ENCODE measurements at places on chromosomes 2 and 18.

DNA sequence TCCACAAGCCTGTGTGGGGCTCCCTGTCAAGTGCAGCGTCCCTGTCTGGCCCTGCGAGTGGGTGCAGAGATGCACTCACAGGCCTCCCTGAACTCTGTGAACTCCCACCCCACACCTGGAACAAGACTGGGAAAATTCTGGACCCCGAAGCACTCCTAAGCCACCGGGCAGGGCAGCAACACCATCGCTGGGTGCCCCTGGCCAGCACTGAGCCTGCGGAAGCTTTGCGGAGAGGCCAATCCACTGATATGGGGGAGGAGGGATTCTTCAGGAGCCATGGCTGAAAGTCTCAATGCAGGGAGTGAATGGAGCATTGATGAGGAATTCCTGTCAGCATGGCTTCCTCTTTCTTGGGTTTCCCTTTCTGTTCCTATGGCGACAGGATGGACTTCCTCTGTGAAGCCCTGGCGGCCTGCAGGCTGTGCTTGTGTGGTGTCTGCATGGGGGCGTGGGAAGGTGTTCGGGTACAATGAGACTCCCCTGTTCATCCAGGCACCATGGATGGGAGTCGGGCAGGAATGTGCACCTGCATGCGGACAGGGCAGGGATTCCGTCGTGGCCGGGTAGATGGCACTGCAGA lies 15.1 kb downstream of the TRIB2 start:
- peak; percentile 62 for DNase-seq

DNA sequence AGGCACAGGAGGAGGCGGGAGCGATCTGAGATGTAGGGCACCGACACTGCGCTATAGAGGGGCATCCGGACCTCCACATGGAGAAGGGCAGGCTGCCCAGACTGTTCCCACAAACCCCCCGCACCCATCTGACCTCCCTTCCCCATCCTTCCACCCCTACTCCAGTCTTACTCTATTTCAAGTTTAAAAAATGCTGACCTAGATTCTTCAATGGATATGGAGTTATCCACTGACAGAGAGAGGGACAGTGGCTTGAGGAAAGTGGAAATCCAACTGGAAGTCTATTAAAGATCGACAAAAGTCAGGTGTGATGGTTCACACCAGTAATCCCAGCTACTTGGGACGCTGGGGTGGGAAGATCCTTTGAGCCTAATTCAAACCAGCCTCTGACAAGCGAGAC lies 5.1 kb upstream of the DGUOK start:
- no peak for DNase-seq

- no peak for DNase-seq
Observed at GRCh38 chr2:11100130-11100529, 55.1 kb upstream of the SLC66A3 start.

- no peak for DNase-seq
Observed at GRCh38 chr18:8750954-8751415, 45.6 kb downstream of the MTCL1 start.

- no peak for DNase-seq
Observed at GRCh38 chr2:109258376-109258775, 129.4 kb downstream of the SH3RF3 start.

DNA sequence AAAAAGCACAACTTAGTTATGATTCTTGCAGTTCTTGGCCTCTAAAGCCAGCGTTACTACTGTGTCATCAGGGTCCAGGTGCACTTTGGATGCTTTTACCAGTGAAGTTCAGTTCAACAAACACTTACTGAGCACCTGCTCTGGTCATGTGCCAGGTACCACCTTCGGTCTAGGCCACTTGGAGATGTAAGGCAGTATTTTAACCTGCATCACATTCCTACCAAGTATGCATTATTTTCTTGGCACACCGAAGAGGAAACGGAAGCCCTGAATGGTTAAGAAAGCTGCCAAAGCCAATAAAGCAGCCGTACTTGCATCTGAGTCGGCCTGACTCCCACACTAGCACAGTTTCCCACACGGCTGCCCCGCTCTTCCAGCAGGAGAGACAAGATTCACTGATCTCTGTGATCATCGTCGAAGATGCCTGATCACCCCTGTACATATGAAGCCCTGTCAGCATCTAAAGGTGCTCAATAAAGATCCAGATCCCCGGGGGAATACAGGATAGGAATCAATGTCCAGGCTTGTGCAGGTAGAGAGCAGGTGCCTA lies 427.1 kb downstream of the EIPR1 start:
- DNase-seq = no peak

DNA sequence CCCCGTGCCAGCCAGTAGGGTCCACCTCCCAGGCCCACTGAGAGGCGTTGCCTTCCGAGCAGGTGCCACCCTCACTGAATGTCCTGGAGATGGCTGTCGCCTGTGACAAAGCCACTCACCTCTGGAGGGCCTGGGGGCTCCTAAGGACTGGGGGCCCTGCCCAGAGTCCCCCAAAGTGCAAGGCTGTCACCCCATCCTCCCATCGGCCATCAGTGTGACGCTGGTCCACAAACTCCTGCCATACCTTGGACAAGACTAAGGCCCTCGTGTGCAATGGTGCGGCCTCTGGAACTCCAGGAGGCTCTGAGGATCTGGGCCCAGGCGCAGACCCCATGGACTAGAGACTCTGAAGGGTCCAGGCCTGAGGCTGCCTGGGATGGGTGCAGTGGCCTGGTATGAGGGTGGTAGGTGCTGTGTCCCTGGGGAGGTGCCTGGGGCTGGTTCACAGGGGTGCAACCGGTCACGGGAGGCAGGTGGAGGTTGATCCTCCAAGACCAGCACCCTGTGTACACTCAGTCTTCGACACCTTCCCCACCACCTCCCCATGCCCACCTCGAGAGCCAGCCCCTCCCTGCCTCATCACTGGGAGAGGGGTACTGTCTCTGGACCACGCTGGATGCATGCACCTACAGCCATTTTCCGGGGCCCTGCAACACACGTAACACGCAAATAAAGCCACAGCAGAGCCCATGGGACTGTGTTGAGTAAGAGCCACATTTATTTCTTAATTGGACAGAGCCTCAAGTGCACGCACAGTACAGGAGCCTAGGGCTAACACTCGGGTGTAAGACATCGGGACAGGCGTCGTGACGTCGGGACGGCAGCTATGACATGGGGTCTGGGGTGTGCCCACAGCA lies 21.6 kb downstream of the AQP12A start:
- no peak for DNase-seq

GRCh38 chr2:41334159-41334558 lies 713.7 kb upstream of the PKDCC start:
- DNase-seq = no peak

GRCh38 chr18:74493689-74494088 lies 2.5 kb upstream of the CNDP2 start:
- peak; percentile 44 for DNase-seq

GRCh38 chr18:3706279-3707097 lies 256.5 kb downstream of the TGIF1 start:
- peak; percentile 67 for DNase-seq

GRCh38 chr2:205903549-205904129 lies 182.3 kb downstream of the INO80D start:
- peak; percentile 35 for DNase-seq

DNA sequence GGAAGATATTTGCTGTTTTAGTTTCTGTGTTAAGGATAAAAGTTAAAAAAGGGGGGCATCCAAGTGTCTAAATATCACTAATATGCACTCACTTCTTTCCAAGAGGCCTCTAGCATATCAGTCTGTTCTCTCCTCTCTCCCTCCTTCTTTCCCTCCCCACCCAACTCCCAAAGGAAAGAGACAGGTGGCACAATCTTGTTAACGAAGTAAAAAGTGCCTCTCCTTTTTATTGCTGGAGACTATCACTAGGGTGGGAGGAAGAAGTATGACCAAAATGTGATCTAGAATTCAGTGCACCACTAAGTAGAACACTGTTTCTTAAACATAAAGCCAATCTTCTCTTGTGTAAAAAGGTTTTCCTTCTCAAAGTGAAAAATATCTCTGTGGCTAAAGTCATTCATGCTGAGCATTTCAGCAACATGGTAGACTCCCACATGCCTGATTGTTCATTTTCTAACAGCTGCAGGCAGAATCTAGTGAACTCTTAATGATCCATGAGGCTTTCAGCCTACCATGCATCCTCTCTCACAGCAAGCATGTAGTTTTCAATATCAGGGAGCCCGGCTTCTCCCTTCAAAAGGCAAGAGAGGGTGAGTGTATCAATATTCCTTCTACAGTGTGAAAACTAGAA lies 39.5 kb downstream of the RNU4ATAC start:
- DNase-seq = no peak

DNA sequence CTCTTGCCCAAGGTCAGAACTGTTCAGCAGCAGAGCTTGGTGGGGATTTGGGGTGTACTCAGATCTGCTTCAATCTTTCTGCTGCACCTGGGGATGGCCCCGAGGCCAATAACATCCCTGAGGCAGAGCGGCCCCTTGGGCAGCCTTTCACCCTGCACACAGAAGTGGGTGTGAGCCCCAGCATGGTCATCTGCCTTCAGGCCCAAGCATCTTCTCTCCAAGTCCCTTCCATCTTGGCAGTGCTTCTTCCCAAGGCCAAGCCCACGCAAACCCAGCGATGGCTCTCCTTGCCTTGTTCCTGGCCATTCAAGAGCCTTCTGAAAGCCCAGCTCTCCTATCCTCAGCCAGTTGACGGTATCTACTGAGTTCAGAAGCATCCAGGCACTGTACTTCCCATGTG lies 172.9 kb downstream of the INHBB start:
- DNase-seq = no peak

DNA sequence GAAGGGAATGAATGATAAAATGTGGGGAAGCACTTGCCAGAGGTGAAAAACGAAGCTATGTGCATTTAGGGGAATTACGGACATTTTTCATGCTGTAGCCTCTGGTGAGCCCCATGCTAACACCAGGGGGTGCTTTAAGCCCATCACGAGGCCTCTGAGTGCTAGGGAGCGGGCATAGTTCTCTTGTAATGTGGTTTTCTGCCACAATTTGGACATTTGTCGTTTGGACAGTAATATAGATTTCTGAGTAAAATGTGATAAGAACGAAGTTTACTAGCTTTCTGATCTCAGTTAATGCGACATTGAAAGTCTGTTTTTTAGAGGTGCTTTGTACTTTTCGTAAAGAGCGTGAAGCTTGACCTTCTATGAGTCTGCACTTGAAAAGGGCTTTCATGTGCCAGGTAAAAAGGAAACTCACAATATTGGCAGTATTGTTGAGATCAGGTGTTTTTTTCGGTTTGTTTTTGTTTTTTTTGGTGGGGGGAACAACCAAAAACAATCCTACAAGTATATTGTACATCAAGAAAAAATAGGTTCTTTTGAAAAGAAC lies 50.6 kb downstream of the TRAF3IP1 start:
- peak; percentile 76 for DNase-seq

- DNase-seq = no peak
Observed at GRCh38 chr2:66539452-66539851, 104.5 kb downstream of the MEIS1 start.

- no peak for DNase-seq
Observed at GRCh38 chr2:144801766-144802165, 281.8 kb upstream of the ZEB2 start.

- no peak for DNase-seq
Observed at GRCh38 chr2:12314127-12314760, 402.5 kb upstream of the TRIB2 start.

- no peak for DNase-seq
Observed at GRCh38 chr2:143830476-143830875, 689.4 kb downstream of the ZEB2 start.

DNA sequence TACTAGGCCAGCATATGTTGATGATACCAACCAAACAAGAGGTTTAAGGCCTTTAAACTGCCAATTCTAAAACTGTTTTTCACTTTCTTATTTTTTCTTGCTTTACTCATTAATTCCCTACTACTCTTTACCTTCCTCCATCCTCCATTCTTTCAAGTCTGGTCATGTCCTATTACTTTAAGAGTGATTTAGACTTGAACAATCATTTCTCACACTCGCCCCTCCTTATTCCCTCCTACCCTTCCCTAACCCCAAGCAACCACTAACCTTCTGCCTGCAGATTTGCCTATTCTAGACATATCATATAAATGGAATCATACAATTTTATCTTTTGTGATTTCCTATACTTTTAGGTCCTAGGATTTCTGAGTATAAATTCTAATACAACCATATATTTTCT lies 127.7 kb downstream of the USP34 start:
- DNase-seq = no peak

- DNase-seq = no peak
Observed at GRCh38 chr2:71727562-71727961, 274.2 kb downstream of the DYSF start.

GRCh38 chr2:181904022-181904632 lies 12.6 kb downstream of the ITPRID2 start:
- DNase-seq = peak; percentile 24

DNA sequence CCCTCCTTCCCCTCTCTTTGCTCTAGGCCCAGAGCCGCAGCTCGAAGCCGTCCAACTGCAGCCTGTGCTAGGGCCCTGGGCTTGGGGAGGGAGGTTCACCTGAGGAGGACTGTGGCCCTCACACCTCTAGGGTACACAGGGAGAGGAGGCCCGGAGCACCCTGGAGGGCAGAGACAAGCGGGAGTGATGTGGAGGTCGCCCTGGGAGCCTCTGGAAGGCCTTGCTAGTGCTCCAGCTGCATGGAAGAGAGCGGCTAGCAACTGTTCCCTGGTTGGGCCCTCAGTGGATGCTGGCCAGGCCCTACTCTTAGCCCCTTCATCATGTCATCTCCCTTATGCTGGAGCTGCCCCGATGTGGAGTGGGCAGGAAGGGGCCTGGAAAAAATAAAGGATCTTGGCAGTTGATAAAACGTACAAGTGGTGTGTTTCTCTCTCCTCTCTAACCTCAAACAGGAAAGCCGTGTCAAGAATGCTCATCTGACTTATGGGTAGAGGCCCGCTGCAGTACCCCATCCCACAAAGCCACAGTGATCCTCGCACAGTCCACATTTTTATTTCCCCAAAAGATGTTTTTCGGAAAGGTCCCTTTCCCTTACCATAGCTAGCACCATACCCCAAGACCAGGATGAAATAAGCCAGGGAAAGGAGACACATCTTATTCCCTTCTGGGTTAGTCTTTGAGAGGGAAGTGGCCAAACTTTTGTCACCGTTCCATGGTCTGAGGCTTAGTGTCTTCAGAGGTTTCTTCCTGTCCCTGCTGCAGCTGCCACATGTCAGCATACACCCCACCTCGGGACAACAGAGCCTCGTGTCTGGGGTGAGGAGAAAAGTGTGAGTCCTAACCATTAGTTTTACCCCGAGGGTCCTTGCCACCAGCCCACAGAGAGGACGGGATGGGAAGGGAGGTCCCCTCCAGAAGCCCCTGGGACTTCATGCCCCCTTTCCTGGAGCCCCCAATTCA lies 2.9 kb downstream of the ZFAND2B start:
- DNase-seq = no peak

DNA sequence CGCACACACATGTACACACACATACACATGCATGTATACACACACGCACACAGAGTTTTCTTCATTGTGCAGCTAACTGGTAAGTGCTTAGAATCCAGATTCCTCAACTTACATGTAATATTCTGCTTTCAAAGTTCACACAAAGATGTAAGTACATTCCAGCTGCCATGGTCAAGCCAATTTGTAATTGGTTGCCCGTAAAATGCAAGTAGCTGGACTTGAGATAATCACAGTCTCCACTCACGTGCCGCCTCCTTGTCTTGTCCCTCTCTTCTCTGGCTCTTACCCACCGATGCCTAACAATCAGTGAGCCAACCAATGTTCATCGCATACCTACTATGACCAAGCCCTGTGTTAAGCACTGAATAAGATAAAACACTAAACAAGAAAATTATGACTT lies 77.8 kb downstream of the SOCS6 start:
- DNase-seq = no peak

GRCh38 chr2:138485019-138485418 lies 16.6 kb upstream of the SPOPL start:
- DNase-seq = no peak
